ENCODE measurements at places on chromosomes 16 and 17. TPM values are rescaled to one million over a fixed set of nuclear protein-coding genes. Genes with fewer than 3 reads are reported as not detected.

Gene NTHL1
- 31.9 TPM for total RNA-seq

- DNase-seq = no peak
Observed at GRCh38 chr17:15083225-15083624, 181.9 kb downstream of the PMP22 start.

- no peak for DNase-seq
Observed at GRCh38 chr17:28053725-28054124, 11.2 kb downstream of the NLK start.

- no peak for DNase-seq
Observed at GRCh38 chr17:16358394-16358793, 5.1 kb upstream of the CENPV start.

- DNase-seq = no peak
Observed at GRCh38 chr16:77895962-77896361, 107.6 kb downstream of the VAT1L start.

Gene ACSM3
- total RNA-seq = 0.86 TPM

Gene CWC25
- 9.0 TPM for total RNA-seq

- no peak for DNase-seq
Observed at GRCh38 chr16:4514606-4515005, 24.0 kb downstream of the CDIP1 start.

- DNase-seq = no peak
Observed at GRCh38 chr16:49821156-49821555, 34.8 kb downstream of the ZNF423 start.

- peak; percentile 51 for DNase-seq
Observed at GRCh38 chr17:33451221-33451620, 158.1 kb upstream of the ASIC2 start.

Gene ARMC7
- total RNA-seq = 3.0 TPM

- no peak for DNase-seq
Observed at GRCh38 chr16:87724490-87725291, 41.1 kb downstream of the KLHDC4 start.

Gene CD300E
- not detected for total RNA-seq

DNA sequence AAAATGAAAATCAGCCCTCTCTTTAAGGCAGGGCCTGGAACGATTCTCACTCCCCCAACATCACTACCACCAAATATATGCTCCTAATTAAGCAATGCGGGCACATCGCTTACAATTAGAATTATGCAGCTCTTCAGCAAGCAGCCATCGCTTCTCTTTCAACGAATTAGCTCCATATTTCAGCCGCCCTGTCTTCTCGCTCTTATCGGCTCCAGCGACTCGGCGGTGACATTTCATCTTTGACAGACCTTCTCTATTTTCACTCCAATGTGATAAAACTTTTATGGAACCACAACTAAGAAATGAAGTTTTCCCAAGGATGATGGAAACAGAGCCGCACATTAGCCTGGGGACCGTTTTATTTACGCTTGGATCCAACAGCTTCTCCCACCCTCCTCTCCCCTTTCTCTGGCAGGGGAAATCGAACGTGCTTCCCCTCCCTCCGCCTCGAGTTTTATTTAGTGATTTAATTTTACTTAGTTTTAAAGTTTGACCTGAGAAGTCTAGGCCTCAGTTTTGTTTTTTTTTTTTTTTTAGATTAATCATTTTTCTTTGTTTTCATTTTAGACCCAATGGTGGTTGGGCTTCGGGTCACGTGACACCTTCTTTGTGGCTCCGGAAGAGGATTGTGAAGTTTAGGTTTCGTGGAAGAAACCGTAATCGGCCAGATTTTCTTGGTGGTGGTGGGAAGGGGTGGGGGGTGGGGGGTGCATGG lies 3.1 kb upstream of the HOXB2 start:
- peak; percentile 63 for DNase-seq

- DNase-seq = peak; percentile 71
Observed at GRCh38 chr17:29930409-29931010, 482 bp upstream of the SSH2 start.

Gene NPIPA7
- 1.9 TPM for total RNA-seq

DNA sequence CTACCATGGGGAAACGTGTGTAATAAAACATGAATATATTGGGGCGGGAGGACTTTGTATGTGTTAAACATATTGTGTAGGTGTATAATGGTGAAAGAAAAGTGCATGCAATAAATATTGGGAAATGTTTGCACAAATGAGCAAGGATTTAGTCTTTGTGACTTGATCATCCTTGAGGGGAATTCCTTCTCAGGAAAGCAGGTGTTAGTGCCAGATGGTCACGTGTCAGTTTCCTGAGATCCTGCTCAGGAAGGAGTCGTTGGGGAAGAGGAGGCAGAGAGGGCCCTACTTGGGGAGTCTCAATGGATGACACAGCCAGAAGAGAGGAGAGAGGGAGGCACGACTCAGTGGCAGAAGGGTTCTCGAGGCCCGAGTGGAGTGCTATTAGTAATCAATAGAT lies 53.2 kb downstream of the MSI2 start:
- no peak for DNase-seq

DNA sequence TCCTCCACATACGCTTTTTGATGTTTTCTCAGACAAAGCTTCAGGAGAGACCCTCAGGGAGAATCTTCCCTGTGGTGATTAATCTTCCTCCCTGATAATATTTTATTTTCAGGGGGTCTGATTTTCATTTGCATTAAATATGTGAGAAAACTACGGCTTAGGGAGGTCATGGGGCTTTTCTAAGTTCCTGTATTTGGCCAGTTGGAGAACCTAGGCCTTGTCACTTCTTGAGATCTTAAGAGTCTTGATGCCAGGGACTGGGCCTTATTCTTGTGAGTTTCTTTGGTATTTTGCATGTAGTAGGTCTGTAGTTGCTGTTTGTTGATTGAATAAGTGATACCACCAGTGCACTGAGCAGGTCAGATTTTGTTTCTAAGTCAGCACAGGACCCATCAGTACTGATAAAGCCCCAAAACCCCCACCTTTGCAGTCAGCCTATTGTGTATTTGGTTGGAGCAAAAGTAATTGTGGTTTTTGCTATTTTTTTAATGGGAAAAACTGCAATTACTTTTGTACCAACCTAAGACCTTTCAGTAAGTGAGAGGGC lies 130.1 kb downstream of the PRKCA start:
- DNase-seq = no peak

Gene KLHL10
- under 0.01 TPM for total RNA-seq

DNA sequence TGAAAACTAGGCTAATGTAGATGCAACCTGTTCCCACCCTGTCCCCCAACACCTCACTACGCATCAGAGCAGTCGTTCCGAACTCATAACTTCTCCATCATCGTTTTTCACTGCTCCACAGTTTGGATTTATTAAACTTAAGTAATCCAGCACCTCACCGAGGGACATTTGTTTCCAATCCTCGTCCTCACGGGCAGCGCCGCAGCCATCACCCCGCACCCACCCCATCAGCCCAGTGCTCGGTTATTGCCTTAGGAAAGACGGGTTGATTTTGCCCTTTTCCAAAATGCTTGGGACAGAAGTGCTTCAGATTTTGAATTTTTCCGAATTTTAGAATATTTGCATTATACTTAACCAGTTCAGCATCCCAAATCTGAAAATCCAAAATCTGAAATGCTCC lies 71.0 kb upstream of the DOC2B start:
- no peak for DNase-seq

GRCh38 chr17:28626818-28627217 lies 12.8 kb upstream of the RSKR start:
- no peak for DNase-seq

- DNase-seq = peak; percentile 54
Observed at GRCh38 chr17:33046361-33047255, 55.0 kb downstream of the SPACA3 start.

GRCh38 chr16:86664522-86665318 lies 86.4 kb downstream of the FOXL1 start:
- peak; percentile 90 for DNase-seq

Gene ZACN
- total RNA-seq = not detected

- no peak for DNase-seq
Observed at GRCh38 chr17:7384489-7385081, 3.7 kb downstream of the TNK1 start.

GRCh38 chr16:54506741-54507500 lies 220.3 kb upstream of the IRX3 start:
- no peak for DNase-seq

Gene CD300LB
- not detected for total RNA-seq

DNA sequence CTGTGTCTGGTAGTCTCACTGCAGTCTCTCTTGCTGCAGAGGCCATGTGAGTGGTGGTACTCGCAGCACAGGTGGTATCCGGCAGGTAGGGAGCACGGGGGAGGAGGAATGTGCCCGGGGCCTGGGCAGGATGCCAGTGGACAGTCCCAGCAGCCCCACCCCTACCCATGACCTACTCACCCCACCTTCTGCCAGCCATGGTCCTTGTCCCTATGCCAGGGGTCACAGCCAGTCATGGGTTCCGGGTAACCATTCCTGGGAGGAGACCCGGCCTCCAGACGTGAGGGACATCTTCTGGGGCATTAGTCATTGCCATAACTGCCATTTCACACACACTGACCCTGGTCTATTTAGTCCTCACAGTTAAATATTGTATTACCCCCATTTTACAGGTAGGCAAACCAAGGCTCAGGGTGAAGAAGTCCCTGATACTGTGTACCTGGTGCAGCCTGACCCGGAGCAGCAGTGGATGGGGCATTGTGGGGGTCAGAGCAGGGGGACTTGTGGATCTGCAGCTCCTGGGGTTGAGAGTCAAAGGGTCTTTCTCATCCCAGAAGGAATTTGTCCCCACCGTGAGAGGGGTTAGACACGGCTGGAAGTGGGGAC lies 58.8 kb upstream of the TAC4 start:
- DNase-seq = no peak

- DNase-seq = peak; percentile 32
Observed at GRCh38 chr17:3513305-3514035, 37.7 kb downstream of the ASPA start.

- DNase-seq = no peak
Observed at GRCh38 chr17:27336184-27336583, 42.3 kb downstream of the WSB1 start.

Gene ICAM2
- total RNA-seq = 1.3 TPM

DNA sequence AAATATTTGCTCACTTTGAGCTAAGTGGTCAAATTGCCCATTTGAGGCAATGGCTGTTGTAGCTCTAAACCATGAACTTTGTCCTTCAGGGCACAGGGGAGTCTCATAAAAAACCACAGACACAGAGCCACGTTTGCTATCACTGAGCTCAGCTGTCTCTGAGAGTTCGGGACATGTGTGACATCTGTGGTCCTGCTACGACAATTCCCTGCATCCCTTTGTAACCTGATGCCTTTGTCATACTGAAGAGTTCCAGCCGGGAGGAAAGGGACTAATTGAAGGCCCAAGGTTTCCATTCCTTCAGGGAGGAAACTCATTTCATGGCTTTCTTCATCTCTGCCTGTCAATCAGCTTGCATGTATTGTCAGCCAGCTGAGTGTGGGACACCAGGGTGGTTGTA lies 599.4 kb upstream of the CDH5 start:
- DNase-seq = no peak

GRCh38 chr16:70429888-70430666 lies 8.8 kb downstream of the ST3GAL2 start:
- no peak for DNase-seq

GRCh38 chr16:50478075-50478772 lies 70.0 kb upstream of the NKD1 start:
- no peak for DNase-seq

DNA sequence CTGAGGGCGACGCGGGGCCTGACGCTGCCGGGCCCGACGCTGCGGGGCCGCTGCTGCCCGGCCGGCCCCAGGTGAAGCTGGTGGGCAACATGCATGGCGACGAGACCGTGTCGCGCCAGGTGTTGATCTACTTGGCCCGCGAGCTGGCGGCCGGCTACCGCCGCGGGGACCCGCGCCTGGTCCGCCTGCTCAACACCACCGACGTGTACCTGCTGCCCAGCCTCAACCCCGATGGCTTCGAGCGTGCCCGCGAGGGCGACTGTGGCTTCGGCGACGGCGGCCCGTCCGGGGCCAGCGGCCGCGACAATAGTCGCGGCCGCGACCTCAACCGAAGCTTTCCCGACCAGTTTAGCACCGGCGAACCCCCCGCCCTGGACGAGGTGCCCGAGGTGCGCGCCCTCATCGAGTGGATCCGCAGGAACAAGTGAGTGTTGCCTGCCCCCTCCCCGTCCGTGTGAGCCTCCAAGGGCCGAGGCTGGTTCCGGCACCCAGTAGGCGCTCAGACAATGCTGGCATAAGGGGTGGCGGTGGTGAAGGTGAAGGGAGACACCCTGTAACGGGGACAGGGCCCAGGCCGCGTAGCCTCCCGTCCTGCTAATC lies 676 bp downstream of the CPD start:
- no peak for DNase-seq

Gene TMIGD1
- total RNA-seq = not detected

Gene SLC5A2
- total RNA-seq = under 0.01 TPM

Gene TMEM132E
- under 0.01 TPM for total RNA-seq

DNA sequence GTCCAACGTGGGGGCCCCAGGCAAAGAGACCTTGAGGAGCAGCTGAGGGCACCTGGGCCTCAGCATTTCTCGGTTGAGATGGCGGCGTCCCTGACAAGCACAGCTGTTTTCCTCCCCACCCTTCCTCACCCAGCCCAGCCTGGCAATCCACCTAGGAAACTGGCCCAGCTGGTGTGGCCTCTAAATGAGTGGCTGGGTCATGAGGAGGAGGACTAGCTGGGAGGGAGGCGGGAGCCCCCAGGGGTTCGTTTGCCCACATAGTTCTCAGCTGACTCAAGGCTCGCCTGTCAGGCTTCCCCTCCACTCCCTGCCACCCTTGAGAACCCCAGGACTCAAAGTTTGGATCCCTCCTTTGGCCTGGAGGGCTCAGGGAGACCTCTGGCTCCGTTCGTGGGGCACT lies 5.9 kb downstream of the RNF222 start:
- DNase-seq = no peak

DNA sequence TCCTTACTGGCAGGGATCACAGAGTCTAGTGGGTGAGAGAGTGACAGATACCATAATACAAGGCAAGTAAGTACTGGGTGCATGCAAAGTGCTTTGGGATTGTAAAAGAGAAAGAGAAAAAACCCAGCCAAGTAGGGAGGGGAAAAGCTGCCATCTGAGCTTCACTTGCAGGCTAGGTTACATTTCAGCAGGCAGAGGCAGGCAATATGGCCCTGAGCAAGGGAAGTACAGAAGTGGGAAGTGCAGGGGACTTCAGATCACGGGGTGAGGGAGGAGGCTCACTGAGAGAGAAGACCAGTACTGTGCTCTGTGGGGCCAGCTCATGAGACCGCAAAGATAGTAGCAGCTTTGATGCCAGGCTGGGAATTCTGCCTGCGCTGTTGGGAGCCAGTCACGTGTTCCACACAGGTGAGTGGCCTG lies 230.6 kb downstream of the MSI2 start:
- no peak for DNase-seq

Gene EPOP
- 1.3 TPM for total RNA-seq

Gene EVPL
- under 0.01 TPM for total RNA-seq
